ENCODE measurements at places on chromosomes 6 and 20. TPM values are rescaled to one million over a fixed set of nuclear protein-coding genes. Genes with fewer than 3 reads are reported as not detected.

The TRIM15 gene
- total RNA-seq = 0.20 TPM

- no peak for DNase-seq
These were observed 62.8 kb upstream of the CD93 start for GRCh38 chr20:23148731-23149570.

DNA sequence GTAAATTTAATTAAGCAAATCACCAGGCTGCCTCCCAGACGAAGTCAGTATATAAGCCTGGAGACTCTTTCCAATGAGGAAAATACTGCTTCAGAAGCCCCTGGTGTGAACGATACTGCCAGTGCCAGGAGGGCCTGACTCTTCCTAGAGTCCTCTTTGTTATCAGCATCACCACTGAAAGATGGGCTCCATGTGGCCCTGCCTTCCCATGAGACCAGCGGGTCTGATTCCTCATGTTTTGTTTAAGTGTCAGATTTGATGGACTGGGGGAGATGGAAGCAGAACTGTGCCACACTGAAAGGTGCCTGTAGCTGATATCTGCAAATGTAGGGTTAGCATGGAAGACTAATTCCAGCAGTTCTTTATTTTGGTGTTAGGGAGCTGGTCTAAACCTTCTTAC lies 7.9 kb downstream of the NQO2 start:
- no peak for DNase-seq

- no peak for DNase-seq
These were observed 6.3 kb upstream of the AP5S1 start for GRCh38 chr20:3813848-3814581.

The STX11 gene
- 52.7 TPM for total RNA-seq

GRCh38 chr20:63917811-63918210 lies 22.9 kb downstream of the DNAJC5 start:
- no peak for DNase-seq

The SUN5 gene
- total RNA-seq = not detected

GRCh38 chr6:154301086-154301625 lies 55.4 kb downstream of the IPCEF1 start:
- no peak for DNase-seq

The FNDC11 gene
- 0.39 TPM for total RNA-seq

GRCh38 chr20:33005132-33005566 lies 916 bp upstream of the SUN5 start:
- no peak for DNase-seq

Data from natural killer cell treated with Interleukin-12 subunit alpha and Interleukin-12 subunit beta and Interleukin-15 and Interleukin-18, amount 100 ng/mL, for 72 hours (primary cell).